ENCODE measurements at places on chromosomes 5 and 9.

- DNase-seq, result no peak
Observed at GRCh38 chr5:89324990-89325389, 442.0 kb upstream of the MEF2C start.

DNA sequence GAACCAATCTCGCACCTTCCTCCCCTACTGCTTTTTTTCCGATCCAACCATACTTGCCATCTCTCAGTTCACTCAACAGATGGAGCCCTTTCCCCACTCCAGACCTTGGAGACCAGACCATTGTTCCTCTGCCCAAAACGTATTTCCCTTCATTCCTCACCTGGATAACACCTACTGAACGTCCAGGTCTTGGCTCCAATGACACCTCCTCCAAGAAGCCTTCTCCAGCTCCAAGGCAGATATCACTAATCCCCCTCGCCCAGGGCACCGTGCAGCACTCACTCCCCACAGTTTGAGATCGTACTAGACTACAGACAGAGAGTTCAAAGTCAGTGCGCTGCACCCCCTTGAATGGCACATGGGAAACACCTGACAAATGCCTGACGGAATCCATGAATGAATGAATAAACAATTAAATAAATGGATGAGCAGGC, 47.1 kb upstream of the AKNA start:
- DNase-seq, result no peak

DNA sequence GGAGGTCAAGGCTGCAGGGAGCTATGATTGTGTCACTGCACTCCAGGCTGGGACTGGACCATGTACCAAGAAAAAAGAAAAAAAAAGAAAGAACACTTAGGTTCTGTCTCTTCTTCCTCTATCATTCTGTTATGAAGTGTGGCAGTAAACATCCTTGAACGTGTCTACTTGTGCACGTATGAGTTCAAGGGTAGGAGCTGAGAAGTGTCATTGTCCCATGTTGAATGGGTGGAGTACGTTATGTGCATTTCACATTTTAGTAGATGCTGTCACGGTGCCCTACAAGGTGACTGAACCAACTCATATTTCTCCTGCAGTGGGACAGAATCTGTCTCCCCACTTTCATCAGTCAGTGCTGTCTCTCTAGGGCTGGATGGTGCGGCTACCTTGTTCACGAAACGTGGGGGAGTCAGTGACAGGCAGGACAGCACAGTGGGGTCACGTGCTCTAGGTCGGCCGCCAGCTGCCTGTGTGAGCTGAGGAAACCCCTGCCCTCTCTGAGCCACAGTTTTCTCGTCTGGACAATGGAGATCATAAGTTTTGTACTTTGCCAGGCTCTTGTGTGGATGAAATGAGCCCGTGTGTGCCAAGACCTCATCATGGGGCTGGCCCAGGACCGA, 47.2 kb downstream of the GTF3C4 start:
- no peak for DNase-seq

DNA sequence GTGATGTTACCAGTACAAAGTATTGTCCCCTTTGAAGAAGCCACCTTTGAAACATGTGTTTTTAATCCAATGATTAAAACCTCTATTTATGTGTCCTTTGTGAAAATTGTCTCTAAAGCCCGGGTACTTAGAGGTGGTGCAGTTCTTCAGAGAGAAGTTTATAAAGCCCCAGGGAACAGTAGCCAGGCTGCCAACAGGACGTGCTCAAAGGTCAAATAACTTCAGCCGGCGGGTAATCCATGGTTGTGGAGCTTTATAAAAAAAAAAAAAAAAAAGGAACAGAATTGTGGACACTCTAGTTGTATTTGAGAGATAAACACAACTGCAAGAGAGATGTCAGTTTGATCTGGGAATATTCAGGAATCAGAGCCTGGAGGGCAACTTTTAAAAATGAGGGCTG, 57.9 kb upstream of the CTNND2 start:
- DNase-seq, result no peak

- DNase-seq, result no peak
Observed at GRCh38 chr9:94622087-94622800, 17.1 kb downstream of the FBP1 start.

GRCh38 chr5:150428106-150428876, 15.6 kb upstream of the CD74 start:
- DNase-seq, result no peak

DNA sequence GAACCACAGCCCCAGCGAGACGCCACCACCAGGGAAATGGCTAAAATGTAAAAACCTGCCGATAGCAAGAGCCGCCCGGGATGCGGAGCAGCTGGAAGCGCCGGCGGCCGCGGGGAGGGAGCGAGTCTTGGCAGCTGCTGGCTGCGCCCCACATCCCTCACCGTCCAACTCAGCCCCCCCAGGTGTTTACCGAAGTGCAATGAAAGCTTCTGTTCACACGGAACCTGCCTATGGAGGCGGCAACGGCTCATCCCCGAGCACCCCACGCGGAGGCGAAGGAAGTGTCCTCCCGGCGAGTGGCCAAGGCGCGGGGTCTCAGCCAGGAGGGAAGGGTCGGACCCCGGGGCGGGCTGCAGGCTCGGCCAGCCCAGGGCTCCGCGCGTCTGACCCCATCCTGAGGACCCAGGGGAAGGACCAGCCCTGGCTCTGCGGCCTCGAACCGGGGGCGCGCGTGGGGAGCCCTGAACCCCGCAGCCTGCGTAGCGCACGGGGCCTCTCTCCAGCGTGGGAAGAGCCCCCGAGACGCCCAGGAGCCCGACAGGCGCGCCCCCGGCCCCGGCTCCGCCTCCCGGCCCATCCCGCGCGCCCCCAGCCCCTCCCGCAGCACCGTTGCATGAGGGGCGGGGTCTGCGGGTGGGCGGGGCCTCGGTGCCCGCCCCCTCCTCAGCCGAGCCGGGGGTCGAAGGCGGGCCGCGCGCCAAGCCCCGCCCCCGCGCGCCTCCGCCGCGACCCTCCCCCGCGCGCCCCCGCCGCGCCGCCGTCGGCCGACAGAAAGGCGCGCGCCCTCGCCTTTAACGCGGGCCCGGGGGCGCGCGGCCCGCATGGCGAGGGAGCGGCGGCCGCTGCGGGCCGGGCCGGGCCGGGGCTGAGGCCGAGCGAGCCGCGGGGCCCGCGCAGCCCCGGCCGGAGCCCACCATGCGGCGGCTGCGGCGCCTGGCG, at the start of gene DIPK1B:
Gene DIPK1B (plus strand): TSS at position 822 of the 939 bp plus-strand sequence. CDS start 94 bp downstream, at position 916.
- no peak for DNase-seq

- no peak for DNase-seq
Observed at GRCh38 chr5:174664180-174664850, 60.1 kb upstream of the MSX2 start.

DNA sequence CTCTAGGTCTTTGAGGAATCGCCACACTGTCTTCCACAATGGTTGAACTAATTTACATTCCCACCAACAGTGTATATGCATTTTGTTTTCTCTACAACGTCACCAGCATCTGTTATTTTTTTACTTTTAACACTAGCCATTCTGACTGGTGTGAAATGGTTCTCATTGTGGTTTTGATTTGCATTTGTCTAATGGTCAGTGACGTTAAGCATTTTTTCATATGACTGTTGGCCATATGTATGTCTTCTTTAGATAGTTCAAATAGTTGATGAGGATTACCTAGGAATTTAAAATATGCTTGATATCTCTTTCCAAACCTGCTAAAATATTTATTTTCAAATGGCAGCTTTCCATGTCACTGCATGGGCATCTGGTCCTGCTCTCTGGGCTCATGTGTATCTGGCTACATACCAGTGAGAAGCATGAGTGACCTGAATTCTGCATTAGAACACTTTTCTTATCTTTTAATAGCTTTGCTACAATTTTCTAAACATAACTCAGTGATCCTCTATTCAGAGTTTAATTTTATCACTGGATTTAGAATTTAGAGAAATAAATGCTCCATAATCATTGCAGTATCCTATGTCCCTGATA, 95.8 kb upstream of the ADAMTS16 start:
- no peak for DNase-seq

DNA sequence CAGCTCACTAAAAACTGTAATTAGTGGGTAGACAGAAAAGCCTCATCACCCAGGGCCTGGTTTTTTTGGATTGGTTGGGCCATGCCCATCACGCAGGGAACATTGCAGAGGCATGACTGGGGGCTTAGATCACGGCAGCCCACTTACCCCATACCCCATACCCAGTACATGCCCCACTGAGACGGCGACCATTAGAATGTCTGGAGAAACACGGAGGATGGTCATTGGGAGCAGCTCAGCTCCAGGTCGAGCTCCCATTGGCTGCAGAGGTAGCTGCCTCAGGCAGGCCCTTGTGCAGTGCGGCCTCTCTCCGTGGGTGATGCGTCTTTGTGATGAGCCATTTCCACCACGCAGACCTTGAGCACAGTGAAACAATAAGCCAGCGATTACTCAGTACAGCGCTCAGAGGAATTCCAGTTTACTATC, 204.0 kb downstream of the GADD45G start:
- no peak for DNase-seq

Data from stimulated activated CD8-positive, alpha-beta memory T cell treated with anti-CD3 and anti-CD28 coated beads, Interleukin-2, amount 100 ng/mL, for 48 hours (primary cell).